ENCODE measurements at places on chromosomes 16 and 17.

DNA sequence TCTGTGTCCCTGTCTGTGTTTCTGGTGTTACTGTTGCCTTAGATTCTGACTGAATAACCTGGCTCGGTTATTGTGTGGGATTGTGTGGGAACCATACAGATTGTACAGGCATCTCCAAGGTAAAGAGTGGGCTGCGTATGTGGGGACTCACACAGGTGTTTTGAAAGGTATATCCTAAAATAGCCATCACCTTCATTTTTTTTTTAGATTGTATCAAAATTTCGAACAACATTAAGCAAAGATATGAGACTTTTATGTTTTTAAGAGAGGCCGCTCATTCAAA, 53.5 kb downstream of the ATP2C2 start:
- no peak for DNase-seq
- no peaks in the 10 kb centered on the region for H3K36me3 ChIP-seq
- no peak overlapping the region for H3K4me3 ChIP-seq
- H3K4me1 ChIP-seq = no peaks in the 10 kb centered on the region
- H3K27me3 ChIP-seq = peaks cover 61% of the 10 kb centered on the region

DNA sequence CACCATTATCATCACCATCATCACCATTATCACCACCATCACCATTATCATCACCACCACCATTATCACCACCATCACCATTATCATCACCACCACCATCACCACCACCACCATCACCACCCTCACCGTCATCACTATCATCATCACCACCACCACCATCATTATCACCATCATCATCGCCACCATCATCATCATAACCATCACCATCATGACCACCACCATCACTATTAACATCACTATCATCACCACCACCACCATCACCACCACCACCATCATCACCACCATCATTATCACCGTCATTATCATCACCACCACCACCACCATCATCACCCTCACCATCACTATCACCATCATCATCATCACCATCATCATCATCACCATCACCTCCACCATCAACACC, 9.1 kb downstream of the FOXL1 start:
- no peak overlapping the region for H3K4me3 ChIP-seq
- H3K27me3 ChIP-seq = peaks cover 19% of the 10 kb centered on the region
- H3K27ac ChIP-seq = no peak overlapping the region
- peaks cover 4% of the 10 kb centered on the region for H3K36me3 ChIP-seq
- no peaks in the 10 kb centered on the region for H3K4me1 ChIP-seq

DNA sequence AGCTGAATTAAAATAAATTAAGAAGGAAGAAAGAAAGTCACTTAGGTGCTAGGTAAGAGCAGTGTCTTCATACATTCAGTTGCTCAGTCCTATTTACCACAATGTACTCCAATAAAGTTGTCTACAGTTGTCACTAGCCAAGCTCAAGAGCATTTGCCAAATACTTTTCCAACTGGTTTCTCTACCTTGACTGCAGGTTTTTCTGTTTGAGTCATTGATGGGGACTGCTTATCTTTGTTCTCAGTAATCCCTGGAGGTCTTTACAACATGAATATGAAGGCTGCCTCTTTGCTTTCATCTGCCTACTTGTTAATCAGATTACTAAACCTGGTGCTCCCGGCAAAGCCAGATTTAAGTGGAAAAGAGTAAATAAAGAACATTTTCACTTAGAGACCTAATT, 64.6 kb upstream of the CLEC18B start:
- H3K4me1 ChIP-seq = peaks cover 11% of the 10 kb centered on the region
- H3K27me3 ChIP-seq = no peaks in the 10 kb centered on the region
- H3K36me3 ChIP-seq = peaks cover 4% of the 10 kb centered on the region
- peak overlapping the region; percentile 37 for H3K27ac ChIP-seq

GRCh38 chr17:79657036-79657435, 46.2 kb upstream of the RBFOX3 start:
- DNase-seq = no peak
- H3K4me3 ChIP-seq = no peak overlapping the region
- peaks cover 2% of the 10 kb centered on the region for H3K36me3 ChIP-seq
- H3K27ac ChIP-seq = no peak overlapping the region
- peaks cover 43% of the 10 kb centered on the region for H3K27me3 ChIP-seq

DNA sequence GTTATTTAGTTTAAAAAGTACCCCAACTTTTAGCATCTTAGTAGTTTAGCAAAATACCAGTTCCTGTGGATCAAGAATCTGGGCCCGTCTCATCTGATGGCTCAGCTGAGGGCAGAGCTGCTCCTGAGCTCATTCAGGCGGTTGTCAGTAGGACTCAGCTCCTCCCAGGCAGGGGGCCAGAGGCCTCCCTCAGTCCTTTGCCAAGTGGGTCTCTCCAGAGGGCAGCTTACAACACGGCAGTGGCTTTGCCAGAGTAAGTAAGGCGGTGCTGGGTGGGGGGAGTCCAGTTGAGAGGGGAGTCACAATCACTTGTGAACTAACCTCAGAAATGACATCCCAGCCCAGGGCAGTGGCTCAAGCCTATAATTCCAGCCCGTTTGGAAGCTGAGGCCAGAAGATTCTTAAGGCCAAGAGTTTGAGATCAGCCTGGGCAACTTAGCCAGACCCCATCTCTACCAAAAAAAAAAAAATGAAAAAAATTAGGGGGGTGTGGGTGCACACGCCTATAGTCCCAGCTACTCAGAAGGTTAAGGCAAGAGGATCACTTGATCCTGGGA, 81.5 kb upstream of the MED9 start:
- no peaks in the 10 kb centered on the region for H3K27me3 ChIP-seq
- no peak overlapping the region for H3K27ac ChIP-seq
- H3K4me1 ChIP-seq = peaks cover 18% of the 10 kb centered on the region
- no peak overlapping the region for H3K4me3 ChIP-seq
- DNase-seq = no peak
- H3K36me3 ChIP-seq = no peaks in the 10 kb centered on the region

- H3K36me3 ChIP-seq = peaks cover 3% of the 10 kb centered on the region
- no peaks in the 10 kb centered on the region for H3K4me1 ChIP-seq
- H3K4me3 ChIP-seq = no peak overlapping the region
- DNase-seq = no peak
Measured at GRCh38 chr17:69188064-69188463, 40.6 kb downstream of the ABCA10 start.

GRCh38 chr16:87472935-87473334, 19.9 kb downstream of the ZCCHC14 start:
- H3K4me1 ChIP-seq = peaks cover 27% of the 10 kb centered on the region
- no peak for DNase-seq
- no peaks in the 10 kb centered on the region for H3K36me3 ChIP-seq

GRCh38 chr17:32943206-32943605, 15.3 kb downstream of the TMEM98 start:
- no peak overlapping the region for H3K27ac ChIP-seq
- DNase-seq = no peak
- H3K36me3 ChIP-seq = no peaks in the 10 kb centered on the region
- no peak overlapping the region for H3K4me3 ChIP-seq
- peaks cover 56% of the 10 kb centered on the region for H3K27me3 ChIP-seq

- no peaks in the 10 kb centered on the region for H3K27me3 ChIP-seq
- no peak overlapping the region for H3K4me3 ChIP-seq
- no peak overlapping the region for H3K27ac ChIP-seq
- H3K36me3 ChIP-seq = peaks cover 4% of the 10 kb centered on the region
- peaks cover 17% of the 10 kb centered on the region for H3K4me1 ChIP-seq
- DNase-seq = no peak
Measured at GRCh38 chr16:53209429-53209828, 154.6 kb downstream of the CHD9 start.

GRCh38 chr17:66831383-66832210, 3.3 kb upstream of the CACNG5 start:
- H3K4me3 ChIP-seq = no peak overlapping the region
- H3K36me3 ChIP-seq = no peaks in the 10 kb centered on the region
- DNase-seq = no peak
- H3K4me1 ChIP-seq = peaks cover 2% of the 10 kb centered on the region

- H3K4me1 ChIP-seq = no peaks in the 10 kb centered on the region
- H3K4me3 ChIP-seq = no peak overlapping the region
Measured at GRCh38 chr16:49078104-49078503, 203.5 kb downstream of the CBLN1 start.

DNA sequence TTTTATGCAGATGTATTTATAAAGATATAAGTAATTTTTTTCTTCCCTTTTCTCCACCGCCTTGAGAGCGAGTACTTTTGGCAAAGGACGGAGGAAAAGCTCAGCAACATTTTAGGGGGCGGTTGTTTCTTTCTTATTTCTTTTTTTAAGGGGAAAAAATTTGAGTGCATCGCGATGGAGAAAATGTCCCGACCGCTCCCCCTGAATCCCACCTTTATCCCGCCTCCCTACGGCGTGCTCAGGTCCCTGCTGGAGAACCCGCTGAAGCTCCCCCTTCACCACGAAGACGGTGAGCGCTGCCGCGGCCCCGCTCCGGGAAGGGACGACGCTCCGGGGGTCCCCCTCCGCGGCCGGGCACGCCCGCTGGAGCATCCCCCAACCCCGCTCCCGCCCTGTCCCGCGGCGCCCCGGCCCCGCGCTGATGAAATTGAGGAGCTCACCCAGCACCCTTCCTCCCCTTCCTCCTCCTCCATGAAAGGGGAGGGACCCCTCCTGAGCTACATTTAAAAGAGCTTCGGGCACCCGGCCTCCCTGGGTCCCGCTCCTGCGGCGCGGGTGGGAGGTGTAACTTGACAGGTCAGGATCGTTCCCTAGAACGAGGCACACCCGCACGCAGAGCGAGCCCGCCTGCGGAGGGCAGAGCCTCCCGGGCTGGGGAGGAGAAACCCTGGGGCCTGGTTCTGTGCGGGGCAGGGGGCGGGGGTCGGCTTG, 706 bp downstream of the HLF start:
- H3K4me1 ChIP-seq = peaks cover 46% of the 10 kb centered on the region
- H3K27ac ChIP-seq = peak overlapping the region; percentile 87
- H3K36me3 ChIP-seq = peaks cover 8% of the 10 kb centered on the region
- peak overlapping the region; percentile 93 for H3K4me3 ChIP-seq
- no peaks in the 10 kb centered on the region for H3K27me3 ChIP-seq
- peak; percentile 24 for DNase-seq

DNA sequence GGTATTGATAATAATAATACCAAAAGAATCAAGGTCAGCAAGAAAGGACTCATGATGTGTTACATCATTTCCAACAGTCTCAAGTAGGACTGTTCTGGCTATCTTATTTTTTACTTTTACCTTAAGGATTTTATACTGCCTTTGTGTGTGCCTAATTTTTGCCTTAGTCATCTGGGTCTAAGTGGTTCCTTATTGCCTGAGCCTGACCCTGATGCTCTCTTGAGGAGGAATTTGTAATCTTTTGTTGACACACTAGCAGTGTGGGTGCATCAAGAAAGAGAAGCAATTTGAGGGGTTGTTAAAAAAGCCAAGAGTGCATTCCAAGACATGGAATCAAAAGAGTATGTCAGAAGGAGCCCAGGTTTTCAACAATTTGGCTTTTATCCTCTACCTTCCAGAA, 59.3 kb downstream of the TMEM100 start:
- H3K27me3 ChIP-seq = peaks cover 60% of the 10 kb centered on the region
- H3K27ac ChIP-seq = no peak overlapping the region
- no peak for DNase-seq
- H3K36me3 ChIP-seq = no peaks in the 10 kb centered on the region
- H3K4me3 ChIP-seq = no peak overlapping the region

DNA sequence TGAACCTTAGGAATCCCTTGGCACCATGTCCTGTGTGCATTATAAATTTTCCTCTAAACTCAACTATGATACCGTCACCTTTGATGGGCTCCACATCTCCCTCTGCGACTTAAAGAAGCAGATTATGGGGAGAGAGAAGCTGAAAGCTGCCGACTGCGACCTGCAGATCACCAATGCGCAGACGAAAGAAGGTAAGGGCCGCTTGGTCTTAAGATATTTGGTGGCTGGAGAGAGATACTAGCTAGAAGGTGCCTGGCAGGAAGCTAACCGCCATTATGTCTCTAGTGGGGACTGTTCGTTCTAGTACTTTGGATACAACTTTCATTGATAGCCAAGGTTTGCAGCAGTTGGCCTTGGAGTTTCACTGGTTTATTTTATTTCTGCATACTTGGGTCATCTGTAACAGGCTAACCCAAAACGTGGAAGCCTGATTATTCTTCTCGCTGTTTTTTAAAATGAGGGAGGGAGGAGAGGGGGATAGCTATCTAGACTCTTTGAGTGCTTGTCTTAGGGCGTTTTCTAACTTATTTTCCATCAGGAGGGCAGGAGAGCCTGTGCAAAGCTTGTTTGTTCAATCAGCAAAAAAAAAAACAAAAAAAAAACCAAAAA, 1.3 kb downstream of the RBBP6 start:
- H3K4me3 ChIP-seq = peak overlapping the region; percentile 99
- peak overlapping the region; percentile 98 for H3K27ac ChIP-seq
- H3K36me3 ChIP-seq = peaks cover 6% of the 10 kb centered on the region
- no peaks in the 10 kb centered on the region for H3K27me3 ChIP-seq
- DNase-seq = no peak
- H3K4me1 ChIP-seq = peaks cover 38% of the 10 kb centered on the region

GRCh38 chr17:4789701-4789950, 862 bp downstream of the GLTPD2 start:
- H3K4me1 ChIP-seq = peaks cover 27% of the 10 kb centered on the region
- H3K36me3 ChIP-seq = no peaks in the 10 kb centered on the region

DNA sequence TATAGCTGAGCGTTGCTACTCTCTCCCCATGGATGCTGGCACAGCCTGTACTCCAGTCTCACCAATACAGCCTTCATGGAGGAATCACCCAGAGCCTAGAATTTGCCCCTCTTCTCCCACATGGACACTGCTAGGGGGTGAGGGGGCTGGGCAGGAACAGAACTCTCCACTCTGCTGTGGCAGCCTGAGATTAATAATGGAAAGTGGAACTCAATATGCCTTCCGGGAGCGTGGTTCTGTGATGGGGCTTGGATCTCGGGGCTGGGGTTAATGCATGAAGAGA, 1.2 kb downstream of the SLC9A5 start:
- H3K36me3 ChIP-seq = peaks cover 2% of the 10 kb centered on the region
- H3K4me1 ChIP-seq = peaks cover 25% of the 10 kb centered on the region
- H3K27me3 ChIP-seq = peaks cover 12% of the 10 kb centered on the region

GRCh38 chr17:61684818-61685217, 93.8 kb upstream of the NACA2 start:
- no peaks in the 10 kb centered on the region for H3K4me1 ChIP-seq
- H3K4me3 ChIP-seq = no peak overlapping the region
- no peak overlapping the region for H3K27ac ChIP-seq
- no peaks in the 10 kb centered on the region for H3K36me3 ChIP-seq
- H3K27me3 ChIP-seq = no peaks in the 10 kb centered on the region

DNA sequence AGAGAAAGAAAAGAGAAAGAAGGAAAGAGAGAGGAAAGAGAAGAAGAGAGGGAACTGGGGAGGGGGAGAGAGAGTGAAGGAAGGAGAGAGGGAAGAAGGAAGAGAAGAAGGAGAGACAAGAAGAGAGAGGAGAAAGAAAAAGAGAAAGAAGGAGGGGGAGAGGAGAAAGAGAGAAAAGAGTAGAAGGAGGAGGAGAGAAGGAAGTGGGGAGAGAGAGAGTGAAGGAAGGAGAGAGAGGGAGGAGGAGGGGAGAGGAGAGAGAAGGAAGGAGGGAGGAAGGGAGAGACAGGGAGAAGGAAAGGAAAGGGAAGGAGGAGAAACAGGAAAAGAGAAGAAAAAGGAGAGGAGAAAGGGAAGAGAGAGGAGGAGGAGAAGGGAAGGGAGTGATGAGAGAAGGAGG, 208.5 kb downstream of the MAF start:
- H3K27me3 ChIP-seq = no peaks in the 10 kb centered on the region
- H3K4me1 ChIP-seq = peaks cover 20% of the 10 kb centered on the region
- DNase-seq = no peak
- no peak overlapping the region for H3K4me3 ChIP-seq
- no peak overlapping the region for H3K27ac ChIP-seq
- no peaks in the 10 kb centered on the region for H3K36me3 ChIP-seq

- peaks cover 41% of the 10 kb centered on the region for H3K27me3 ChIP-seq
- peaks cover 13% of the 10 kb centered on the region for H3K4me1 ChIP-seq
- no peak for DNase-seq
- no peak overlapping the region for H3K27ac ChIP-seq
- H3K36me3 ChIP-seq = no peaks in the 10 kb centered on the region
Measured at GRCh38 chr17:83155128-83156121, 76.0 kb downstream of the METRNL start.

GRCh38 chr17:50421308-50422051, 4.5 kb upstream of the ACSF2 start:
- DNase-seq = no peak
- peak overlapping the region; percentile 88 for H3K4me3 ChIP-seq
- no peaks in the 10 kb centered on the region for H3K36me3 ChIP-seq

Measured in T-helper 17 cell (primary cell).